ENCODE measurements at places on chromosomes 2 and 18. TPM values are rescaled to one million over a fixed set of nuclear protein-coding genes. Genes with fewer than 3 reads are reported as not detected.
A peak's percentile ranks its signal among the peaks of the same experiment; 100 is the strongest.

DNA sequence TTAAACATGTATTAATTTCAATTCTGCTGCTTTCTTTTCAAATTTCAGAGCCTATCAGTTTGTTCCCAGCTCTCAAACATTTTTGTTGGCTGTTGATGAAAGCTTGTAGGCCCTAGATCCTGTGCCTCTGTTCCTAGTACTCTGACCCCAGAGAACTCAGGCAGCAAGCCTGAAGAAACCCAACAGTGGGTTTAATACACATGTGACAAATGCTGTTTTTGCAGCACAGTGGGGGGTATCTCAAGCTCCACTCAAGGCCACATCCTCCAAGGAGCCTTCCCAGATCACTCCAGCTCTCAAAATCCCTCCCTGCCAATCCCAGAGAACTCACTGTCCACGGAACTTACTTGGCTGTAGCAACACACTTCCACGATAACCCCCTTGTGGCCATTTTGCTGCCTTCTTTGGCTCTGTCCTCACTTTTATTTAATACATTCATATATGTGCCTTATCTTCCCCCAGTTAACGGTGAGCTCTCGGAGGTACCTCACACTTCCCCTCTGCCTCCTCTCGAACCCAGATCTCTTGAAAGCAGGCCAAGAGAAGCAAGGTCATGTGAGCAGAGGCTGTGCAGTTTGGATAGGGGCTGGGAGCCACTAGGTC, 122.4 kb downstream of the TNS1 start:
- no peak for DNase-seq

- DNase-seq: no peak
Measured at GRCh38 chr2:134402410-134402809, 148.5 kb downstream of the MGAT5 start.

GRCh38 chr2:186949726-186950256, 100.8 kb upstream of the ZSWIM2 start:
- DNase-seq: no peak

DNA sequence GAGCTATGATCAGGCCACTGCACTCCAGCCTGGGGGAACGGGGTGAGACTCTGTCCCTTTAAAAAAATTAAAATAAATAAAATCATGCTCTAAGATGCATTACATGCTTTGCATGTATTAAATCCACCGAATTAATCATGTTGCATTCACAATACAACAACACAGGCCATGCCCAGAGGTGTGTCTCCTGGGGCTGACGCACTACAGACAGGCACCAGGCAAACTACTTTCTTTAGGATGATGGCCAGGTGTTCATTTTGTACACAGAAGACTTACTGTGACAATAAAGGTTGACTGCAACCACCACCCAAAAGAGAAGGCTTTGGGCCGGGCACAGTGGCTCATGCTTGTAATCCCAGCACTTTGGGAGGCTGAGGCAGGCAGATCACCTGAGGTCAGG, 226.8 kb upstream of the PXDN start:
- DNase-seq: no peak

DNA sequence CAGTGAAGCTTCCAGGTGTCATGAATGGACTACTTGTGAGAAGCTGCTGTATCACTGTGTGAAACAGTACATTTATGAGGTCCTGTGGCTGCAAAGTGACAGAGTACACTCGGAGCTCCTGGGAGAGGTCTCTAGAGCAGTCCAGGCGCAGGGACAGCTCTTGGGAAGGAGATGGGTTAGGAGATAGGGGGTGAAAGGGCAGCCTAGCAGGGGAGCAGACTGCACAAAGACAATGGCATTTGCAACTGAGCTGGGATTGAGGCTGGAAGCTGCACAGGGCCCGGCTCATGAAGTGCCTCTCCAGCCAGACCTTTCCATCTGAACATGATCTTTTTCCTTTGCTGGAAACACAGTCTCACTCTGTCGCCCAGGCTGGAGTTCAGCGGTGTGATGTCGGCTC, 83.6 kb downstream of the RHOB start:
- no peak for DNase-seq

DNA sequence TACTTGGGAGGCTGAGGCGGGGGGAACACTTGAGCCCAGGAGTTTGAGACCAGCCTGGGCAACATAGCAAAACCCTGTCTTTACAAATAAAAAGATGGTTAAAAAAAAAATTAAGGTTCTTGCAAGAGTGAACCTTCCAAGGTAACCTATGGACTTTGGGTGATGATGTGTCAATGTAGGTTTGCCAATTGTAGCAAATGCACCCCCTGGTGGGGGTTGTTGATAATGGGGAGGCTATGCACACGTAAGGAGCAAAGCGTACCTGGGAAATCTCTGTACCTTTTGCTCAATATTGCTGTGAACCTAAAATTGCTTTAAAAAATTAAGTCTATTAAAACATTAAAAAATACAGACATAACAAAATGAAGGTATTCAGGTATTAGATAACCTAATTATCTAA, 70.4 kb downstream of the CWC22 start:
- DNase-seq: no peak

DNA sequence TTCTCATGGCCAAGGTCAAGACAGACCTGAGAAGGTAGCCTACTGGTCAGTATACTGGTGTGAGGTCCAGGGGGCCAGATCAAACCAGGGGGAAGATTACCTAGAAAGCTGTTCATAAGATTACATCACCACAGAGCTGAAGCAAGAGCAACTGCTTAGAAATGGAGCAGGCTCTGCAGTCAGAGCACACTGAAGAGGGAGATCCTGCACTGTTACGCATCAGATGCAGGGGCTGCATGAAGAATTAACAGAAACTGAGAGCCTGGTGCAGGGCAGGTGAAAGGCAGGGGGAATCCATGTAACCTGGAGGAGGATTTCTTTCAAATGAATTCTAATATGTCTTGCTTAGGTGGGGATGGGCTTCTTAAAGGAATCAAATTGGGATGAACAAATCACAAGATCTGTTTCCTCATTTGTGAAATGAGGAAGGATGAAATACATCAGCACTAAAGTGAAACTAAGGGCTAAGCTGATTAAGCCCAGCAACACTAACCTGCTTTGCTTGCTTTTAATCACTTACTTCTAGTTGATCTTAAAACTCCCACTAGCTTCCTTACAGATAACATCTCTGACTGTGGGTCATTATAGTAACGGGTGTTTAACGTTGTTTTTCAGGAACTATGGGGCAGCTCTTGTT, 74.3 kb upstream of the ADAM23 start:
- no peak for DNase-seq

DNA sequence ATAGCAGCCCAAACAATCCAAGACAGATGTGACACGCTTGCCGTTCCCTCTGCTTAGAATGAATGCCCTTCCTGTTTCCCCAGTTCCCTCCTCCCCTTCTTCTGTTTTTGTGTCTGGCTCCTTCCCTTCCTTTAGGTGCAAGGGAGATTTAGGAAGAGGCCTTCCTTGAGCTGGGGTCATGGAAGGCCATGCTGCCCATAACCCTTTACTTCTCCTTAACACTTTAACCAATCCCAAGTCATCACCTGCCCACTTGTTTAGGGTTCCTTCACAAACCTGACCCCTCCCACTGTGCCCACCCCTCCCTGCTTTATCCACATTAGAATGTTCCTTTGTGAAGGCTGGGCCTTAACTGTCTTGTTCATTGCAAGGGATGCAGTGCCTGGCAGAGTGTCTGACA, 24.9 kb downstream of the TMEM247 start:
- no peak for DNase-seq

DNA sequence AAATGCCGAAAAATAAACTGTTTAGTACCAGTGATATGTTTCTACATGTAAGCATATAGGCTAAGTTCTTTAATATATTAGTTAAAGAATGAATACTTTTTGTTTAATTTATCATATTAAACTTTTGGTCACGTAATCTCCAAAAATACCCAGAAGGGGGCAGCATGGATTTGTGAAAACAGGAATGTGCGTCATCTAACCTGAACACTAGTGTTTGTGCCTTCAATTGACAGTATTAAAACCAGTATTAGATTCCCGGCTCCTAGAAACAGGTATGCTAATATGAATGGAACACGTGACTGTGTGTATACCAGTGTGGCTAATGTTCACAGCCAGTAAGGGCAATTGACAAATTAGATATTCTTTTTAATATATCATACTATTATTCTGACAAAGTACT, 51.8 kb downstream of the WDR7 start:
- no peak for DNase-seq

GRCh38 chr2:67260343-67261277, 136.5 kb upstream of the ETAA1 start:
- DNase-seq: peak; percentile 92

- DNase-seq: peak; percentile 81
Measured at GRCh38 chr18:22471546-22472131, 53.9 kb upstream of the CTAGE1 start.

Gene TDRD15
- not detected for total RNA-seq

Gene SNX17
- 94.0 TPM for total RNA-seq

Gene LRRFIP1
- 133 TPM for total RNA-seq

Gene SERPINB4
- total RNA-seq: not detected

Gene PIEZO2
- 3.1 TPM for total RNA-seq

Gene NT5C1B
- total RNA-seq: not detected

Gene LOXHD1
- not detected for total RNA-seq

Gene SPP2
- total RNA-seq: not detected

Gene SOX11
- not detected for total RNA-seq

Gene SANBR
- 10.7 TPM for total RNA-seq
